ENCODE measurements at places on chromosomes 2 and 18. TPM values are rescaled to one million over a fixed set of nuclear protein-coding genes. Genes with fewer than 3 reads are reported as not detected.

Gene DAPL1
- not detected for total RNA-seq

GRCh38 chr2:178829981-178830380 is 22.8 kb upstream of the TTN start:
- DNase-seq = no peak

GRCh38 chr2:43227830-43228281 is 1.4 kb upstream of the ZFP36L2 start:
- DNase-seq = no peak

GRCh38 chr2:73850009-73850408 is 21.2 kb downstream of the STAMBP start:
- DNase-seq = no peak

Gene PRSS56
- total RNA-seq = not detected

GRCh38 chr18:12362473-12363174 is 14.4 kb downstream of the AFG3L2 start:
- DNase-seq = no peak

- DNase-seq = no peak
Observed at GRCh38 chr2:134104754-134105153, 149.1 kb upstream of the MGAT5 start.

Gene CCDC121
- 0.74 TPM for total RNA-seq

- no peak for DNase-seq
Observed at GRCh38 chr2:33512112-33512511, 35.7 kb downstream of the RASGRP3 start.

Gene HTR2B
- total RNA-seq = not detected

DNA sequence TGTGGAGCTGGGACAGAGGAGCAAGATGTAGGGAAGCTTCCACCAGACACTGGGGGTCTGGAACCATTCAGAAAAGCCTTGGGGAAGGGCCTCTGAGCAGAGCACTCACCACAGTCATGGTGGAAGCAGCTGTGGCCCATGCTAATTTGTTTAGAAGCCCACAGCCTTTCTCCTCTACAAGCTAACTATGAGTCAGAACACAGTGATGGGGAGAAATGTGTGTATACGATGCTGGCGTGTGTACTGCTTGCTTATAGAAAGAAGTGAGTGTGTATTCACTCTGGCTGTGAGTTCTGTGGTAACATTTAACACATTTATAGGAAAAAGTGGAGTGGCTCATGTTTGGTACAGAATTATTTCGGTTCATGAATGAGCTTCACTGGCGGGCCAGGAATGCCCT is 157.0 kb upstream of the ACAA2 start:
- DNase-seq = no peak
